ENCODE measurements at places on chromosomes 5 and 9. TPM values are rescaled to one million over a fixed set of nuclear protein-coding genes. Genes with fewer than 3 reads are reported as not detected.

The RASGEF1C gene
- not detected for total RNA-seq

The PCDHB14 gene
- 0.09 TPM for total RNA-seq

- DNase-seq, result no peak
Measured at GRCh38 chr9:16624744-16625117, 245.7 kb downstream of the BNC2 start.

GRCh38 chr5:61620699-61621182 lies 288.7 kb downstream of the ZSWIM6 start:
- no peak for DNase-seq

Data from CD8-positive, alpha-beta memory T cell (primary cell).